ENCODE measurements at places on chromosomes 7 and 10.

DNA sequence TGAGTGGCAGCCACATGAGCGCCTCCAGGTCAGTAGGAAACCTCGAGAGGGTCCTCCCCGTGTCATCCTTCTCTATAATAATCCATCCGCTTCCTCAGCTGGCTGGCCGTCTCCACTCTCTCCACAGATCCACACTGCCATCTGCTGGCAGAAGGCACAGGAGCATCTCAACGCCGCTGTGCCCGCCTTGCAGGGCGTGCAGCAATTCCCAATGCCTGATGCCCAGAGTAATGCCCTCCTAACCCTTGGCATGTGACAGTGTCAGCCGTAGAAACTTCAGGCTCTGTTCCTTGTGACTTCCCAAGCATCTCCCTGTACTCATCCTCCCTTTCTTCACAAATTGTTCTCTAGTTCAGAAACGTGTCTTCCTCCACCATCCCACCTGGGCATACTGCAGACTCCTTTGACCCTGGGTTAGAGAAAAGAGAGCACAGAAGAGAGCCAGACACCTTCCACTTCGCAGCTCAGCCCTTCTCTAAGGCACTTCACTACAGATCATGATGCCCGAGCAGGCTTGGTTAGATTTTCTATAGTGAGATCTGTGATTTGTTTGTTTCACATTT is 70.8 kb downstream of the XPNPEP1 start:
- DNase-seq: peak; percentile 49

DNA sequence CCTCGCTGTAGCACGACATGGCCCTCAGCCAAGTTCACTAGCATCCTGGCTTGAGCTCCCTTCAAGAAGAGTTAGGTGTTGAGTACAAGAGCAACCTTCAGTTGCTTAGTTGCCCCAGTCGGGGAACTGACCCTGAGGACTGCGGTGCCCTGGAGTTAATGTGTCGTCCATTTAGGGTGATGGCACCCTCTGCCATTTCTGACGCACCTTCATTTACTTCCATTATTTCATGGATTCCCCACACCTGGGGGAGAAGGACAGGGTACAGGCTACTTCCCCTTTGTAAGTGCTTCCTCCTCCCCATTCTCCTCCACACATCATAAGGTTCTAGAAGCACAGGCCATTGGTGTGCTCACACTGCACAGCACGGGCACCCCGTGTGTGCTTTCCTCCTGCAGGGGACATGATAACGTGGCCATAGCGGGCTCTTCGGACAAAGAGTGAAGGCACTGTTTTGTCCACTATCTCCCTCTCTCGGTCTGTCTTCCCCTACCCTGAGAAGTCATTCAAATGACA is 1.8 kb downstream of the ALOX5 start:
- DNase-seq: no peak

- no peak for DNase-seq
Measured at GRCh38 chr7:44224080-44224973, 23.5 kb downstream of the YKT6 start.

- DNase-seq: no peak
Measured at GRCh38 chr10:95477175-95477520, 84.0 kb downstream of the SORBS1 start.

GRCh38 chr7:73376671-73377412 is 48.9 kb downstream of the FKBP6 start:
- no peak for DNase-seq

DNA sequence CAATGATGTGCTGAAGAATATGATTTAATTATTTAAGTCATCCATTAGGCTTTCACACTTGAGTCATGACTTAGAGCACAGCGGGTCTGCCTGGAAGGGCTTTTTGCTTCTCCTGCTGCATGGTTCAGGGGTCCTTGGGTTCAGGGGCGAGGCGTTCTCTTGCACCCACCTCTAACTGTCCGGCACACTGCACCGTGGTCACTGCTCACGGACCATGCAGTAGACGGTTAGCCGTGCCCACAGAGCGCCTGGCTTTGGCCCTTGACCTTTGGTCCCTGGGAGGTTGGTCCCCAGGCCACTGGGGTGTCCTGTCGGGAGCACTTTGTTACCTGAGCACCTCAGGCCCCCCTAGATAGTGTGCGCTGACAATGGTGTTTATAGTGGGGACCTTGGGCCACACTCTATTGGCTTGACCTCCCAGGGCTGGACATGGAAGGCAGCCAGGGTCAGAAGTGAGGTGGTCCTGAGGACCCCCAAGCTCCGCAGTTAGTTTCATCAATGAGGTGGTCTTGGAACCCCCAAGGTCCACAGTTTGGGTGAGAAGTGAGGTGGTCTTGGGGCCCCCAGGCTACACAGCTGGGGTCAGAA is 110.6 kb downstream of the ACTR3B start:
- no peak for DNase-seq

DNA sequence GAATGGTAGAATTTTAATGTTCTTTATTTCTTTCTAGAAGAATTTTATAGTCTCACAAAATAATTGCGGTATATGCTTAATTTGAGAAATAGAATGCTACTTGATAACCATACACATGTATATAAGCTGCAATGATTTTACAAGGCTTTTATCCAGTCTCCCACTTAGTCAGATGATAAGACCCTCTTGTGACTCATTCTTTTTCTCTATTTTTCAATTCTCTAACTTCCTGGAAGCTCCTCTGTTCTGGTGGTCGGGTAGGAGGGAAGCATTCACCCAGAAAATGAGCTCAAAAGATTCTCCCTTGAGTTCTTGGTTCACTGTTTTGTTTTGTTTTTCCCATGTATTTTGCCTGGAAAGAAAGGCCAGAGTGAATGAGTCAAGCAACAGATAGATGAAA is 546.6 kb downstream of the INHBA start:
- DNase-seq: no peak

DNA sequence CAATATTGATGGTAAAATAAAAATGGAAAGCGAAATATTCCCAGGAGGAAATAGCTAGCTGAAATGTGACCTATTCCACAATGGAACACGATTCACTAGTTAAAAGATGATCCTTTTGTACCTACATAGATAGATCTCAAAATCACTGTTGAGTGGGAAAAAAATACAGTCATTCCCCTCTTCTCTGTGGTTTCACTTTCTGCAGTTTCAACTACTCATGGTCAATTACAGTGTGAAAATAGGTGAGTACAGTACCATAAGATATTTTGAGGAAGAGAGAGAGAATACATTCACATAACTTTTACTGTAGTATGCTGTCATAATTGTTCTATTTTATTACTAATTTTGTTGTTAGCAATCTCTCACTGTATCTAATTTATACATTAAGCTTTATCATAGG is 56.0 kb upstream of the COL13A1 start:
- no peak for DNase-seq

DNA sequence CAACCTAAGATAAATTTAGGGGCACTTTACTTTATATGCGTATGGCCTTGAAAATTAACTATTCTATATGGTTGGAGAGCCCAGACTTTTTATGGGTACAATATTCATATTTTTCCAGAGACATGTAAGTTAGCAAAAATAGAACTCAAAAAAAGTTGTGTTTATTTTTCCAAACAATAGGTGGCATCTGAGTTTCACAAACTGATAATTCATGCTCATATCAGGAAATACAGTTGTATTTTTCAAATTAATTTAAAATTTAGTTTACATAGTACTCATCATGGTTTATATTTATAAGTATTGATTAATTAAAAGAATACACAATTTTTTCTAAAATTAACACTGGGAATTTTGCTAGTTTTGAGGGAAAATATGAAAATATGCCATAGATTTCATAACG is 34.6 kb downstream of the ANKRD7 start:
- DNase-seq: no peak

DNA sequence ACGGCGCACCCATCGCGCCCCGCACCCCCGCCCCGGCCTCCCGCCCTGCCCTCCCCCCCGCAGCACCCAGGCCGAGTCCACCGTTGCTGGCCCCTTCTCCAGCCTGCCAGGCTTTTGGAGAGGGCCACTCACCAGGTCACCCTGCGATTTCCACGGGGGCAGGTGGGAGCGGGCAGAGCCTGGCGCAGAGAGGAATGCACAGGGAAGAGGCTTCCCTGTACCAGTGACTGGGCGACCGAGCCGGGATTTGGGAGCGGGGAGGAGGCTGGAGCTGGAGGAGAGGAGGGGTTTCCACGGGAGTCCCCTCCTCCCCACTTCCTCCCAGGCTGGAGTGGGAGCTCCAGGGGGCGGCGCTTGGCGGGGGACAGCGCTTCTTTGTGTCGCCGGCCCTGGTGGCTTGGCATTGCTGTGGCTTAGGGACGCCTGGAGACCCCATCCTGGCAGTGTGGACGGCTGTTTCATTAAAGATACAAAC is 19.3 kb downstream of the TCAF1 start:
- no peak for DNase-seq

DNA sequence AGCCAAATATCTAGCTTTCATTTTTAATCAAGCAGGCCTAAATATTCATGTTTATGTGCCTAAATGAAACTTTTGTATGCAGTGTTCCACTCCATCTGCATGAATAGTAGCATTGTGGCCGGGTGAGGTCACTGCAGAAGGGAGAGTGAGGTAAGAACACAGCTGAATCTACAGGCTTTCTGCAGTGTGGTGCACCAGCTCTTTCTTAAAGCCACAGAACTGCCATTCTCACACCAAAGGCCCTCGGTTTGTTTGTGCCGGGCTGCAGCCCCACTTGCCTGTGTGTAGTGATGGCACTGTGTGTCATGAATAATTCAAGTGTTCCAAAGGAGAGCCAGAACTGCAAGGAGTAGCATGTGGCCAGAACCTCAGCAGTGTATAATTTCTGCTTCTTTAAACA is 204.1 kb downstream of the TRIL start:
- no peak for DNase-seq

DNA sequence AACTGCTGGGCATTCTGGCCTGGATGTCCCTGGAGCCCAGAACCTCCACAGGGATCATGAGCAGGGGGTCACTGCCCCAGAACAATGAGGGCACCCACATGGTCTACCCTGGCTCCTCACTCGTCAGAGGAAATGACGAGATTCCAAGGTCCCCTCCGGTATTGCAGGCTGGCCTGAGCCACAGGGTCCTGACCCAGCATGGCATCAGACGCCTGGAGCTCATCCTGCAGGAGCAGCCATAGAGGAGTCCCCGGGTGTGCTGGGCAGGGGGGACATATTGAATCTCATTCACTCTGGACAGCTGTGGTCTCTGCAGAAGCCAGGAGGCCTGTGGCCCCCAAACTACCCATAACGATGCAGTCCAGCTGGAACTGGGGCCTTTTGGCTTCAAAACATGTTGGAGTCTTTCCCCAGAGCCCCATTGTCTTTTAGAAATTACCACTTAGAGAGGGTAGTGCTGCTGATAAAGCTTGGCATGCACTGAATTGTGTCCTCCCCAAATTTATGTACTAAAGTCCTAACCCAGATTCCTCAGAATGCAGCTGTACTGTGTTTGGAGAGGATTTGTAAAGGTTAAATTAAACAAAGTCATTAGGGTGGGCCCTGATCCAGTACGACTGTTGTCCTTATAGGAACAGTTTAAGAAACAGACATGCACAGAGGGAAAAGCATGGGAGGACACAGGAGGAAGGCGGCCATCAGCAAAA is 27.7 kb downstream of the ANXA8 start:
- DNase-seq: no peak

DNA sequence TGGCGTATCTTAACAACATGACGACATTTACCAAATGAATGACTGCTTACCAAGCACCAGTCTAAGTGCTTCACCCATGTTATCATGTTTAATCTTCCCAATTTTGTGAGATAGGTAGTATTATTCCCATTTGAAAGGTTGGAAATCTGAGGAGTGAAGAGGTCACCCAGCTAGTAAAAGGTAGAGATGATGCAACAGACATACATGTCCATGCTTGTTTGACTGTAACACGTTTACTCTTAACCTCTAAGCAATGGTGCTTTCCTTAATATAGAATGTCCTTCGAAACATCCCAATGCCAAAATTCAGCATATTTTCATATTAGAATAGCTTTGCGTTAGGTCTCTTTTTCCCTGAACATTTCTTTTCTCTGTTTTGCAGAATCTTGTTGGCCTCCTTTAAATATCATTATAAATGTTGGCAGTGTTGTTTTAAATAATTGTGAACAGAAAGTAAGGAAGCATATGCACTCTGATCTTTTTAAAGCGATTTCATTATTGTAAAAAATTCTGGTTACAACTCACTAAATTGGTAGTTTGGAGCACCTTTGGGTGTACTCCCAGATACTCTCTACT is 722.8 kb downstream of the AUTS2 start:
- no peak for DNase-seq

DNA sequence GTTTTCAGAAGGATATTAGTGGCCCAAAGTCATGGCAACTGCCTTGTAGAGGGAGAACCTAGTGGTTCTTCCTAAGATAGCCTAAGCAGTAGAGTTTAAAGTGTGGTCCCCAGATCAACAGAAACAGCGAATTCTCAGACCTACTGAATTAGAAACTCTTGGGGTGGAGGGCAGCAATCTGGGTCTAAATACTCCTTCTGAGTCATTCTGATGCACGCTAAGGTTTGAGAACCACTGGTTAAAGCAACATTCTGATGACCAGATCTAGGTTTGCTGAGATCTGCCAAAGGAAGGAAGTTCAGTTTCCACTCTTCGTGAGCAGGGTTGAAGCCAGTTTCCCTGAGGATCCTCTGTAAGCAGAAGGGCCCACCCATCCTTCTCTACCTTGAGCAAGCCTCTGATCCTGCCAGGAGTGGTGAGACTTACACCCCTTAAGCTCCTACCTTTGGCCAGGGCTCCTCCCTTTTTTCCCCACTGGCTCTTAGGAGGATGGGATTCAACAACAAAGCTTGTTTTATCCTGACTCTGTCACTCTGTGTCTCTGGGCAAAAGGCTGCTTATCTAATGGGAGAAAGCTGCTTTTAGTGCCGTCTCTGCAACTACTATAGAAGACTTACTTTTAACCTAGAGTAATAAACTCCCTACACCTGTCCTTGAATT is 26.8 kb upstream of the TRUB1 start:
- no peak for DNase-seq

- DNase-seq: no peak
Measured at GRCh38 chr10:57867241-57867640, 400.5 kb downstream of the IPMK start.

GRCh38 chr7:120091807-120092206 is 181.2 kb upstream of the KCND2 start:
- no peak for DNase-seq

- no peak for DNase-seq
Measured at GRCh38 chr10:25465582-25466372, 291.0 kb downstream of the GPR158 start.

- no peak for DNase-seq
Measured at GRCh38 chr7:159097661-159098423, 46.8 kb downstream of the VIPR2 start.

DNA sequence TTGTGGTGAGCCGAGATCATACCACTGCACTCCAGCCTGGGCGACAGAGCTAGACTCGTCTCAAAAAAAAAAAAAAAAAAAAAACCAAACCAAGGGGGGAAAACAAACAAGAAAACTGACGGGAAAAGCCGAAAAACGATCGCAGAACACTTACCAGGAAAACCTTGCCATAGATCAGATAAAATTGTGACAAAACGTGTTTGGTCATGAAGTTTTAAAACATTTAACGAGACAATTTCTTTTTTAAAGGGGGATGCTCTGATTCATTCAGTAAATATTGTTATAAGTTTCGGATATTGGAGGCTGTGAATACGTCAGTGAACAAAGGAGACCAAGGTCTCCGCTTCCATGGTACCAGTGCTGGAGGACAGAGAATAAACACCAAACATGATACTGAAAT is 77.3 kb downstream of the ARMC3 start:
- no peak for DNase-seq

- DNase-seq: no peak
Measured at GRCh38 chr10:6072215-6072934, 10.2 kb upstream of the IL2RA start.
